ENCODE measurements at places on chromosomes 5 and 9.

DNA sequence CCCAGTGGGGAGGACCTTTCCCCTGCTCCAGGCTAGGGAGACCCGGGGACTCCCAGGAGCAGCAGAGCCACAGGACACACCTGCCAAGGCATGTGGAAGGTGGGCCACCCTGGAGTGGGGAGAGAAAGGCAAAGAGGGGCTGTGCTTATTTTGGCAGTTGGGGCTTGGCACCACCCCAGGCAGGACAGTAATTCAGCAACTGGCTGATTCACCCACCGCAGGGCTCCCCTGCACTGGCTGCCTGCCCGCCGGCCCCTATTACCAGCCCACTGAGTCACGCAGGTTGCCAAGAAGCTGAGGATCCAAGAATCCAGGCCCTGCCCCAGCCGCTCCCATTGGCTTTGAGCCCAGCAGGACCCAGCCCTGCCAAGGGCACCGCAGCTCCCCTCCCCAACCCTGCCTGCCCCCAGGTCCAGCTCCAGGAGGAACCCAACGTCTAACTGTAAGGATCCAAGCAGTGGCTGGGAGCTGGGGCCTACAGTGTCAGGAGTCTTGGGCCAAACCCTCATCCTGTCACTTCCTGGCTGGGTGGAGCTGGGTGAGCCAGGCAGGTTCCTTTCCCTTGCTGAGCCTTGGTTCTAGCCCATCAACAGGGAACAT, 14.2 kb upstream of the RALGDS start:
- DNase-seq = peak; percentile 50

GRCh38 chr9:114430457-114430856, 42.7 kb upstream of the AKNA start:
- DNase-seq = no peak

- DNase-seq = no peak
Observed at GRCh38 chr5:133354323-133355185, 257.8 kb downstream of the FSTL4 start.

DNA sequence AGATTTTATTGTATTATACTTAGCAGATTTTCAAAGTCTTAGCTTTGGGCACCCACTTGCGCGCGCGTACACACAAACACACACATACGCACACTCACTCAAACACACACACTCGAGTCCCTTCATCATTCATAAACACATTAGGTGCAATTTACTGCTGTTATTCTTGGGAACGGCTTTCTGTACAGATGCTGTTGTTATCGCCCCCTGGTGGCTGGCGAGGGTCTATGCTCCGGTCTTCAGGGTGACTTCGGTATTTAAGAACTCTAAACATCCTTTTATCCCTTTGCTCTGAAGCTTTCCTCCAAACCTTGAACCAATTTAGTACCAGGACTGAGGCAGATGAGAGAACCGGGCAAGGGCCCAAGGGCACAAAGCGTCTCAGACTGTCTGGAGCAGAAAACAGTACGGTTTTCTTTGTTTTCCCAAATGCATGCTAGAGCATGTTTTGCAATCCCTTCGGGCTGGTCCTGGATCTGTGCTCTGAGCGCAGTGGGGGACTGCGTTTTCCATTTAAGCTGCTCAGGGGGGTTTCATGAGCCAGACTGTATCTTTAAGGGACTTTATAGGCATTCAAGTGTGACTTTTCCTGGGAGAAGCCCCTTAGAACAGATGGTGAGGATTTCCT, 1.7 kb upstream of the SLIT3 start:
- DNase-seq = no peak

DNA sequence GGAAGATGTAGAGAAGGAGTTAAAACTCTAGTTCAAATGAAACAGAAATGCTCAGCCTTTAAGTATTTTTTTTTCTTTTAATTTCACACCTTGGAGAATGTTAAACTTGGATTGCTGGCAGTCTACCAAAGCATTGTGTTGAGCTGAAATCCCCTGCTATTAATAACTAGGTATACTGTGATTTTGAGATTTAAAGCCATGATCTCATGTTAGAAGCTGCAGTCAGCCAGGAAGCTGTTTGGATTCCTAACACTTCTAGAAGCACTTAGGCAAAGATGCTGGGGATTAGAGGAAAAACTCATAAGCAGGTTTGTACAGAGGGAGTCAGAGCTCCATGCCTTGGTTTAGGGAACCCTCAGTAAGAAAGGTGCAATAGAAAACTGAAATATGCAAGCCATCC, 141.4 kb downstream of the KIF4B start:
- DNase-seq = no peak

DNA sequence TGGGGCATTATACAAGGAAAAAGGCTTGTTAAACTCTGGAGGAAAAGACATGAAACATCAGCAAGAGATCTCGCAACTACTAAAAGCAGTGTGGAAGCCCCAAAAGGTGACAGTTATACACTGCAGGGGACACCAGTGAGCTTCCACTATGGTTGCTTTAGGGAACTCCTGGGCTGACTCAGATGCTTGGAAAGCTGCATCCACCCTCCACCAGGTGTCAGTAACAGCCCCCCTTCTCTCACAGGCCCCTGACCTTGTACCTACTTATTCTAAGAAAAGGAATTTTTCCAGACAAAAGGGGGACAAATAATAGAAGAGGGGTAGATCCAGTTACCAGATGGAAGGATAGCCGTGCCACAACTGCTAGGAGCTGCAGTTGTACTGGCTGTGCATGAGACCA, 154.4 kb upstream of the COX7C start:
- DNase-seq = no peak
